ENCODE measurements at places on chromosomes 4 and X.

- DNase-seq = no peak
These were observed at the start of gene TMEM255A for GRCh38 chrX:120310861-120311726. Gene TMEM255A, minus strand, starts transcription at chrX:120311461. Its CDS starts 152 bp downstream, at chrX:120311309.

DNA sequence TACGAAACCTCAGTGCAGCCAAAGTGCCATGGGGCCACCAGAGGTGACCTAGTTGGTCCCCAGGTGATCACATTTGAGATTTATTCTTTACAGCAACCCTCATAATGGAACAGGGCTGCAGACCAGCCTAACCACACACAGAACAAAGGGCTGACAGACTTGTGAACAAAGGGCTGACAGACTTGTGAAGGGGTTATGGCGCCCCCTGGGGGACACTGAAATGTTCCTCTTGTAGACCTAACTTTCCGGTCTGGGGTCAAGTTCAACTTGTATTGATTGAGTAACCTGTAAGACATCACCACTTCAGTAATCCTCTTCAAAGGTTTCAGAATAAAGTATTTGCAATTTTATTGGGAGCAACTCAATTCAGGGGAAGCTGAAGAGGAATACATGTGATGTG lies 175.9 kb upstream of the RPS6KA3 start:
- DNase-seq = peak; percentile 51

- no peak for DNase-seq
These were observed 48.4 kb downstream of the RWDD4 start for GRCh38 chr4:183610613-183611012.

- no peak for DNase-seq
These were observed 2.3 kb downstream of the LRBA start for GRCh38 chr4:151012820-151013219.

DNA sequence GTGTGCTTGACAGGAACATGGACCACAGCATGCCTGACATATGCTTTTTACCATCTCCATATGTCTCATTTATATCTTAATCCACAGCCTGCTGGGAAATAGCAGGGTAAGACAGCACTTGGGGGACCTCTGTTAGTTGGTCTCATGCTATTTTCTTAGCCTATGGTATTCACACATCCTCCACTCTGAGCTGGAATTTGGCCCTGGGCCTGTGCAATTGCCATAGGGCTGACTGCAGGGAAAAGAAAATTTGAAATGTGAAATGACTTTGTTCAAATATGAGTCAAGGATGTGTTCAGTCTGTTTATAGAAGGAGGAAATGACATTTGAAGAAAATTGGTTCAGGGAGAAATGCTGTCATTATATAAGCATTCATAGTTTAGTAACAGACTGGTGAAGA lies 9.6 kb upstream of the MAP7D3 start:
- DNase-seq = no peak

DNA sequence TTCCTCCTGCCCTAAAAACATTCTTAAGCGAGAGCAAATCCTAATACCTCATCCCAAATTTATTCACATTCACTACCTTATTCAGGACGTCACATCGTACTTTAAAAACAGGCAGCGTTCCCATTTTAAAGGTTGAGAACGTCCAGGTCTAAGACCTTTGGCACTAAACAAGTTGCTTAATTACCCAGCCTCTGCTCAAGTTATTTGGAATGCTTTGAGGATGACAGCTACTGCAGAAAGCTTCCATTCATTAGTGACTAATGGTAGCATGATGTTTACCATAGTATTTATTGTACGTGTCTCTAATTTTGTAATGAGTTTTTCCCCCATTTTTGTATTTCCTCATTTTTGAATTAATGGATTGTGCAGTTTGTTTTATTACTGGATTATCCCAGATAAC lies 1.5 kb downstream of the USP38 start:
- DNase-seq = no peak
